ENCODE measurements at places on chromosomes 2 and 18. TPM values are rescaled to one million over a fixed set of nuclear protein-coding genes. Genes with fewer than 3 reads are reported as not detected.

DNA sequence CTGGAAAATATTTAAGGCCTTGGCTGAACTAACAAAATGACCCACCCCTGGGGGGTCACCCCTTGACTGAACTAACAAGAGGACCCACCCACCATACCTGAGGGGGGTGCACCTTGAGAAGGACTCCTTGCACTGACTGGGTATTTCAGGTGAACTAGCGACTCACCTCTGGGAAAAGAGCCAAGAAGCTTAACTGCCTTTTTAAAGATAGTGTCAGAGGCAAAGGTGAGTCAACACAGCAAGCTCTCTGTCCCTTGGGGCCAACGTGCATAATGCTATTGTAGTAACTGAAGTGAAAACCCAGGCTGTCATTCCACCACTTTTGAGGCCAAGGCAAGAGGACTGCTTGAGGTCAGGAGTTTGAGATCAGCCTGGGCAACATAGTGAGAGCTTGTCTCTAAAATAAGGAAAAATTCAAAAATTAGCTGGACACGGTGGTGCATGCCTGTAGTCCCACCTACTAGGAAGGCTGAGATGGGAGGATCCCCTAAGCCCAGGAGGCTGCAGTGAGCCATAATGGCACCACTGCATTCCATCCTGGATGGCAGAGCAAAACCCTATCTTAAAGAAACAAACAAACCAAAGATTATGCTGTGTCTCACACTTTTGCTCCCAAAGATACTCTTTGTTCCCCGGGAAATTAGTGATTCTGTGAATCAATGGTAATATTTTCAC, 36.4 kb upstream of the ZCCHC2 start:
- DNase-seq: peak; percentile 60

GRCh38 chr18:7676253-7676873, 109.2 kb downstream of the PTPRM start:
- no peak for DNase-seq

DNA sequence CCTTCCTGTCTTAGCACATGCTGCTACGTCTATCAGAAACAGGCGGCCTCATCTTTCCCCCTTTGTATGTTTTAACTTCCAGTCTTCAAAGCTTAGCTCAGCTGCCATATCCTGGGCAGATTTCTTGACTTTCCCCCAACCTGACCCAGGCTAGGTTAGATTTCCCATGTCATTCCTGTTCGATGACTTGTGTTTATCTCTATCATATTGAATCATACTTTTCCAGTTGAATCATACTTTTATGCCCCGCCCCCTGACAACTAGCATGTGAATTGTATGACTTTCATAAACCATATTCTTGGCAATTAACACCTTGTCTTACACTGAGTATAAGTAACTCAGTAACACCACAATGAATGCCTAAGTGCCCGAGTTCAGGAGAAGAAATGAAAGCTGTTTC, 128.3 kb downstream of the CYRIA start:
- peak; percentile 52 for DNase-seq

DNA sequence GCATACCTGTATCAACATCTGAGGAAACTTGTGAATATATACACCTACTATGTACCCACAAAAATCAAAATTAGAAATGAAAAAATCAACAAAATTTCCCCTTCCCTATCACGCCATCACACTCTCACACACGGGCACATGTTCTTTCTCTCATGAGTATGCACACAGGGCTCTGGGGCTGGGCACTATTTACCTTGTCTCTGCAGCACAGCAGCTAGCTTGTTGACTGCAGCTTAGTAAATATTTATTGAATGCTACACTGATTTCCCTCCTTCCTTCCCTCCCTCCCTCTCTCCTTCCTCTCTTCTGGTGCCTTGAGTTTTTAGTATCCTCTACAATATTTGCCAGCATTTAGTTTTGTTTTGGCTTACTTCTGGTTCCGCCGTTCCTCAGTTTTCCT, 182.7 kb upstream of the LHCGR start:
- DNase-seq: no peak

GRCh38 chr18:10213526-10213925, 240.9 kb upstream of the APCDD1 start:
- DNase-seq: peak; percentile 4

The CDKL4 gene
- 1.2 TPM for total RNA-seq

The IL1RL1 gene
- 44.0 TPM for total RNA-seq

The COLEC11 gene
- not detected for total RNA-seq

The TTR gene
- total RNA-seq: not detected

The PER2 gene
- total RNA-seq: 3.8 TPM
